A673 (cell line): ENCODE measurements at places on chromosomes 11 and 22. TPM values are rescaled to one million over a fixed set of nuclear protein-coding genes. Genes with fewer than 3 reads are reported as not detected.
A peak's percentile ranks its signal among the peaks of the same experiment; 100 is the strongest.

DNA sequence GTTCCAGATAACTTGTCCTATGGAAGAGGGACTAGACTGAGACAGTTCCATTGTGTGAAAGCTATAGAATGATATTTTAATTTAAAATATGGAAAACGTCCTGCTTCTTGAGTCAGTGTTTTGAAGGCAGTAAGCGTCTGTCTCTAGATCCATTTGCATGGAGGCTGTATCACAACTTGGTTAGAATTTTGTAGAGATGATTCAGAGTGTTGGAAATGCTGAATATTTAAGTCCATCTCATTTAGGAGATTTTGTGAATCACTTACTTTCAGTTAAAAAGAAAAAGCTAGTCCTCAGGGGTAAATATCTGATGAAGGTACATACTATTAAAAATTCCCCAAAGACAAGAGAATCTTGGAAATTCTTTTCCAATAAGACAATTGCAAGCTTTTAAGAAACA is 72.7 kb downstream of the FANCF start:
- no peak for DNase-seq

Gene MYEOV
- total RNA-seq, result 174 and 192 TPM in 2 replicates

DNA sequence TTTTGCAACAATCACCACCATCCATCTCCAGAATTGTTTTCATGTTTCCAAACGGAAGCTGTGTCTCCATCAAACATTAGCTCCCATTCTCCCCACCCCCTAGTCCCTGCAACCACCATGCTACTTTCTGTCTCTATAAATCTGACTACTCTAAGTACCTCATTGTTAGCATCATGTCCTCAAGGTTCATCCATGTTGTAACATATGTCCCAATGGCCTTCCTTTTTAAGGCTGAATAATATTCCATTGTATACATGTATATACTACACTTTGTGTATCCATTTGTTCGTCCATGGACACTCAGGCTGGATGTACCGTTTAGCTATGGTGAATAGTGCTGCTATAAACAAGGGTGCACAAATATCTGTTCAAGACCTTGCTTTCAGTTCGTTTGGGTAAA is 8.2 kb upstream of the DPF2 start:
- no peak for DNase-seq

- DNase-seq, result peak; percentile 39
These were observed 13.9 kb downstream of the CRTAM start for GRCh38 chr11:122852074-122852795.

DNA sequence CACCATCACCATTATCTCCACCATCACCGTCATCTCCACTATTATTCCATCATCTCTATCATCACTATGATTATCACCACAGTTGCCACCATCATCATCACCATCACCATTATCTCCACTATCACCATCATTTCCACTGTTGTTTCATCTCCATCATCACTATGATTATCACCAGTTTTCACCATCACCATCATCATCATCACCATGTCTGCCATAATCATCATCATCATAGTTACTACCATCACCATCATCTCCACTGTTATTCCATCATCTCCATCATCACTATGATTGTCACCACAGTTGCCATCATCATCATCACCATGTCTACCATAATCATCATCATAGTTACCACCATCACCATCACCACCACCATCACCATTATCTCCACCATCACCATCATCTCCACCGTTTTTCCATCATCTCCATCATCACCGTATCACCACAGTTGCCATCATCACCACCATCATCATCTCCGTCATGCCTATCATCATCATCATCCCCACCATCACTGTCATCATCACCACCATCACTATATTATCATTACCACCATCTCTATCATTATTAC is 264.9 kb downstream of the BRD1 start:
- DNase-seq, result no peak

- no peak for DNase-seq
These were observed 215.3 kb upstream of the TBCEL start for GRCh38 chr11:120808616-120809050.

GRCh38 chr22:48315439-48316256 is 1512.0 kb downstream of the BRD1 start:
- DNase-seq, result no peak

Gene LUZP2
- 0.15 and 0.17 TPM in 2 replicates for total RNA-seq

GRCh38 chr11:43554148-43554473 is 126.4 kb upstream of the HSD17B12 start:
- no peak for DNase-seq

DNA sequence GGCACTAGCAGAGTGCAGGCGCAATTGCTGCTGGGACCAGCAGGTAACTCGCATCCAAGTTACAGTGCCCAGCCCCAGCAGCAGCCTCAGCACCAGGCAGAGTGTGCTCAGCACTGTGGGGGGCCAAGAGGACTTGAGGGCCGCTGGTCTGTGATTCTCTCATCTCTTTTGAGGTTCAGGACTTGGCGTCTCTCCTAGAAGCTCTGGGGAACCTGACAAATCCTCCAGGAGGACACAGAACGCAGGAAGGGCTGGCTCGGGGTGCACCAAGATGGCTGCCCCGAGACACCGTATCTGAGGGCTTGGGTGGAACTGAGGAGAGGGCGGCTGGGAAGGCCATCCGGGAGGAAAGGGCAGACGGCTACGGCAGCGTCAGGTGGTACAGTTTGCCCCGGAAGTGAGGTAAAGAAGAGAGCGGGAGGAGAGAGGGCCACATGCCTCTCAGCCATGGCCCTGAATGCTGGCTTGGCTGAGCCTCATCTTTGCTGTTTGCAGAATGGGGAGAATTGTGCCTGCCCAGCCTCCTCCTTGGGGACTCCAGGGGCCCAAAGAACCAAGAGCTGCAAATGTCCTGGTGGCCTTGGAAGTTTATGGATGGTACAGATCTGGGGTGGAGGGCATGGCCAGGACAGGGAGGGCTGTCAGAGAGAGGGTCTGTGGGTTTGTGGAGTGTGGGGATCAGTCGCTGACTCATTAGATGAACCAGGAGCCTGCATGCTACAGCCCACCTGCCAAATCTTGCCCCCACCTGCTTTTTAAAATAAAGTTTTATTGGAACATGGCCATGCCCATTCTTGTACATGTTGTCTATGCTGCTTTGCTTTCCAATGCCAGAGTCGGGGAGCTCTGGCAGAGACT is 78.0 kb downstream of the MYEOV start:
- DNase-seq, result no peak

DNA sequence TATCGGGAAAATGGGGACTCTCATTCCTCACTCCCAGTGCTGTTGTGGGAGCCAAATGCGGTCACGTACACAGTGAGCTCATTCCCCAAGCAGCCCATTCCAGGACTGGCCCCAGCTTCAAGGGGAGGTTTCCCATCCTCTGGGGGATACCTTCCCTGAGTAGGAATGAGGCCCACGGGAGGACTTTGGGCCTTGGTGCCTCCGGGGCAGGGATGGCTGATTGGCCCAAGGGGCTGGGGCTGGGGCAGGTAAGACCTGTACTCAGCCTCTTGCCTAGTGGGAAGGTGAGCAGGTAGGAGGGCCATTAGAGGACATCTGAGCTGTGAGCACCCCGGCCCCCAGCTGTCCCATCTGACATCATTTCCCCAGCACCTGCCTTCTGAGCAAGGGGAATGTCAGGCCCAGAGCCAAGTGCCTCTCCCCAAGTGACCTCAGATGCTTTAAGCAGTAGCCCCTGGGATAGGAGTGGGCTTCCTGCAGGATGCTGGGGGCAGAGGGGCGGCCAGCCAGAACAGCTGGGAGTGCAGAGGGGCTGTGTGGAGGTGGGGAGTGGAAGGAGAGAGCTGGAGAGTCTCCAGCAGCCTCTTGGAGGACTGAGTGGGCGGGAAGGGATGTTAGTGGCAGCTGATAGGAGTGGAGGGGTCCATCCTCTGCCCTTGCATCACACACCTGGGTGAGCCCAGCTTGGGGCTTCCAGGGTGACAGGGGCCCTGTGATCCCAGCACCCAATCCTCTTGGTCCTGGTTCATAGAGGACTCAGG is 58.4 kb downstream of the CD82 start:
- DNase-seq, result no peak

DNA sequence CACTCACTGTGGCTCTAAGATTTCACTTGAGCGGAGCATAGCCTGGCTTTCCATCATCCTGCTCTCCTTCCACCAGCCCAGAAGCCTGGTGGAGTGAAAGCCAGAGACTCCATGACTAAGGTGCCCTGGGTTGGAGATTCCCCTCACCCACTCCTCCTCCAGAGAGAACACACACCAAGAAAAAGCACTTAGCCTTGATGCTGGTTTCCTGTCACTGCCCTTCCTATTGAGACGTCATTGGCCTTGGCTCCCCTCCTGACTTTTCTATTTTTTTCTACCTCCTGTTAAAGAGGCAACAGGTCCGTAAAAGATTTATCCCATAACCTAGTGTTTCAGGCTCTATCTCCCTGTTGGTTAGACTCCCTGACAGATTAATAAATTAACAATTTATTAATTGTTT is 38.5 kb upstream of the APLNR start:
- DNase-seq, result no peak

DNA sequence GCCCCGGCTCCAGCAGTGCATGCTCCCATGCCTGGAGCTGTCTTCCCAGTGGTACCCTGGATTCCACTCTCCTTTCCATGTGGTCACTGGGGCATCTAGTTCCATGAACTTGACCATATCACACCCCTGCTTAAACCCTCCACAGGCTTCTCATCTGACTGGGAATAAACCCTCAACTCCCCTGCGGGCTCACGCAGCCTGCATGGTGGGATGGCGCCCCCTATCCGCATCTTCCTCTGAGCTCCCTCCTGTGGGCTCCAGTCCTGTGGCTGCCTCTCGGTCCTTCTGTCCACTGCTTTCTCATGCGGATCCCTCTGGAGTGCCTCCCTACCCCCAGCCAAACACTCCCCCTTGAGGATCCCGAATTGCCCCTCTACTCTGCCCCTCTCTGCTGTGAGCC is 41.4 kb upstream of the TTLL12 start:
- peak; percentile 65 for DNase-seq

DNA sequence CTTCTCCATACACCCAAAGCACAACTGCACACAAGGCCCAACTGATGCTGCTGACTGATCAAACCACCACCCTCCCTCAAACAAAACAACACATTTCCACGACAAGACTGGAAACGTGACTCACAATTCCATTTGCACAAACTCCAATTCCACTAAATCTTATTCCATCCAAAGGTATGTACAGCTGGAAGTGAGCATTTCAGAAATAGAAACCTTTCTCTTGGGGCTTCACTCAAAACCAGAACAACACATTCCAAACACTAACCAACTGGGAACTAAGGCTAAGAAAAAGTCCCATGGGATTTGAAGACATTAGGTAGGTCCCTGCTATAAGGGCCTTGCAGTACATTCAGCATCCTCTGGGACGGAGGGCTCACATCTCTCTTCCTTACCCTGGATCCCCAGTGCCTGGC is 19.6 kb downstream of the MORC2 start:
- peak; percentile 21 for DNase-seq

Gene KRTAP5-10
- total RNA-seq, result not detected in 2 replicates

GRCh38 chr11:133713406-133713805 is 131.9 kb downstream of the SPATA19 start:
- no peak for DNase-seq

Gene ARHGEF17
- 24.0 and 32.0 TPM in 2 replicates for total RNA-seq

DNA sequence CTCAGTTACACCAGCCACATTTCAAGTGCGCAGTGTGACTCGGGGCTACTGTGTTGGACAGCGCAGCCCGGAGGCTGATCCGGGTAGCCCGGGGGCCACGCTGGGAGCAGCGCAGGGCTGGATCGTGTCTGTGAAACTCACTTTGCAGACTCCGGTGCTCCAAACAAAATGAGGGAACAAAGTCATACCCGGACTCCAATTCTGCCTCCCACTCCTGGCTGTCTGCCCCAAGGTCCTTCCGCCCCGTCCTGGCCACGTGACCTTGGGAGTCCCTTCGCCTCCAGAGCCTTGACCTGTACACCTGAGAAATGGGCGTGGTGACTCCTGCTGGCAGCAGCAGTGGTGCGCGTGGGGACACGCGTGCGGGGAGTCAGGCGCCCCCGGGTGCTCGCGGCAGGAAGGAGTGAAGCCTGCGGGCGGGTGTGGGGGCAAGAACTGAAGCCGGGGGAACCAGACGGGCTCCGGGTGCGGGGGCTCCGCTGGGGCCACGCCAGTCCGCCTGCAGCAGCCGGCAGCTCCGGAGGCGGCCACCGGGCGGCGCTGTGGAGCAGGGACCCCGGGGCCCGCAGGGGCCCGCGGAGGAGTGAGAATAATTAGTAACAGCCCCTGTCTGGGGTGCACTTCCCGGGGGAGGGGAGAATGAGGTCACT is 42.4 kb downstream of the KCNJ4 start:
- no peak for DNase-seq

- DNase-seq, result no peak
These were observed 180.1 kb upstream of the ISX start for GRCh38 chr22:34885852-34886251.

DNA sequence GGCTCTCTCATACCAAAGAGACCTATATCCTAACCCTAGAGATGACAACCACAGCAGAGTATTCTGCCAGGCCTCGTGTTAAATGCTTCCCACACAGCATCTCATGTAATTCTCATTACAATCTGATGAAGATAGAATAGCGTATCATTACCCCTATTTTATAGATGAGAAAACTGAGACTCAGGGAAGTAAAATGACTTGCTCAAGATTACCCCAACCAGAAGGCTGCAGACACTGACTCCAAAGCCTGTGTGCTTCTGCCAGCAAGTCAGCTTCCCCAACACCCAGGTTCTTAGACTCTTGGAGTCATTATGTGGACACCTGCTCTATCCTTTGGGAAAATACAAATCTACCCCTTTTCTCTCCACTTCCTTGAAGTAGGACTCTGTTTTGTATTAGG is 23.6 kb upstream of the TSKU start:
- DNase-seq, result no peak

GRCh38 chr11:75349521-75350116 is 1.8 kb downstream of the ARRB1 start:
- DNase-seq, result no peak

DNA sequence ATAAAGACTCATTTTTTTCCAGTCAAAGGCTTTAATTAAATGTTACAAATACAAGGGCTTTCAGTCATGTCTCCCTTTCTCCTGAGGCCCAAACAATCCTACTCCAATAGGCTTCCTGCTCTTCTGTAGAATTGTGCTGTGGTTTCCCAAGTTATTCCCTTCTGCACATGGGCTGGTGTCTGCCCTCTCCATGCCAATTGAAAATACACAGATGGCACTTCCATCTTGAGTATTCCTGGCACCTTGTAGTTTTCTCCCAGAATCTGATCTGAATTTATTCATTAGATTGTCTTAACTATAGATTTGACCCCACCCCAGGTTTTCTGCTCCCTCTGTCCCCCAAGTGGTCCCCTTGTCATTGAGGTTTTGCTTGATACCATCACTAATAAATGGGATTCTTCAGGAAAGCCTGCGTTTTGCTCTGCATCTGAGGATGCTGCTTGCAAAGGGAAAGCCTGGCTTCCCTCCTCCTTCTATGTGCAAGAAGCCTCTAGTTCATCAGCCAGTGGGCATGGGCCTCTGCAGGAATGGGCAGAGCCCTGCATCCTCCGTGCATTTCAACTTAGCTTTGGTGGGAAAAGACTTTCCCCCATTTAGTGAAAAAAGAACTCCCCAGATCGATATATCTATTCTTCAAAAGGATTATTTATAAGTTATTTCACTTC is 926.7 kb downstream of the NTM start:
- no peak for DNase-seq

Gene DAGLA
- total RNA-seq, result 10.9 and 11.0 TPM in 2 replicates

Gene NRGN
- total RNA-seq, result 38.1 and 43.8 TPM in 2 replicates
